ENCODE measurements at places on chromosomes 7 and 10.

- DNase-seq = no peak
Observed at GRCh38 chr10:99761365-99761764, 21.1 kb upstream of the ABCC2 start.

DNA sequence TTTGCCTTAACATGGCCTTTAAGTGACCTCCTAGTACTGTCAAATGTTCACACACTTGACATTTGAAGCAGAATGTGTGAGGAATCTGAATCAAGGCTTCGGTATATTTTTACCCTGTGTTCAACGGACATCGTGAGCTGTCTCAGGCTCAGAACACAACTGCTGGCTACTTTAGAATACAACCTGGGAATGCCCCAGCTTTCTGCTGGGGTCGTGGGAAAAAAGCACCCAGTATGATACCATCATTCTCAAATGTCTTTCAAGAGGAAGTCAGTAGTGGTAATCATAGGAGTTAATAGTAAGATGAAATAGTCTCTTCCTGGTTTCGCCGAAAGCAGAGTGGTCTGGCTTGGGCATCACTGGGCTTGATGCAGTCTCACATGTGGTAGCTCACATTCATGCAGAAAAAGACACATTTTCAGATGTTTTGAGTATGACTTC lies 67.2 kb downstream of the CREB5 start:
- DNase-seq = no peak

- DNase-seq = no peak
Observed at GRCh38 chr7:66877577-66878300, 43.3 kb upstream of the TMEM248 start.

DNA sequence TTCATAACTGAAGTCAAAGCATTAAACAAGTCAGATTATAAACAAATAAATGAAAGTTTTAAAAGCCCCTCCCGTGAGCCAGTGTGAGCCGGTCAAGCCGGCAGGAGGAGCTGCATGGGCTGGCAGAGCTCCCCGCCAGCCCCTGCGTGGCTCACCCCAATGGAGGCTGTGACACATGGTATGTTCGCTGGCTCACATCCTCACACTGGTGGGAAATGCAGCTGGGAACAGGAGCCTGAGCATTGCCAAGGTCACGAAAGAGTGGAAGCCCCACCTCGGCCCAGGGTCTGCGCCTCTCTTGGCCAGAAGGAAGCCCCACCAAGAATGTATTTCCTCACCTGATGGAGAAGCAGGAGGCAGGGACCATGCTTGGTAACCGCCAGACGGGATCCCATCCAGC lies 261.7 kb upstream of the TCERG1L start:
- no peak for DNase-seq

GRCh38 chr10:6017781-6018354 lies 40.5 kb upstream of the IL15RA start:
- no peak for DNase-seq

GRCh38 chr7:130479716-130480400 lies 12.0 kb upstream of the MEST start:
- DNase-seq = no peak

Data from stimulated activated CD8-positive, alpha-beta memory T cell treated with anti-CD3 and anti-CD28 coated beads, Interleukin-4, amount 100 ng/mL, for 4 hours (primary cell).